ENCODE measurements at places on chromosomes 5 and 9.

- DNase-seq, result no peak
These were observed 53.3 kb downstream of the PRDM6 start for GRCh38 chr5:123142206-123142915.

DNA sequence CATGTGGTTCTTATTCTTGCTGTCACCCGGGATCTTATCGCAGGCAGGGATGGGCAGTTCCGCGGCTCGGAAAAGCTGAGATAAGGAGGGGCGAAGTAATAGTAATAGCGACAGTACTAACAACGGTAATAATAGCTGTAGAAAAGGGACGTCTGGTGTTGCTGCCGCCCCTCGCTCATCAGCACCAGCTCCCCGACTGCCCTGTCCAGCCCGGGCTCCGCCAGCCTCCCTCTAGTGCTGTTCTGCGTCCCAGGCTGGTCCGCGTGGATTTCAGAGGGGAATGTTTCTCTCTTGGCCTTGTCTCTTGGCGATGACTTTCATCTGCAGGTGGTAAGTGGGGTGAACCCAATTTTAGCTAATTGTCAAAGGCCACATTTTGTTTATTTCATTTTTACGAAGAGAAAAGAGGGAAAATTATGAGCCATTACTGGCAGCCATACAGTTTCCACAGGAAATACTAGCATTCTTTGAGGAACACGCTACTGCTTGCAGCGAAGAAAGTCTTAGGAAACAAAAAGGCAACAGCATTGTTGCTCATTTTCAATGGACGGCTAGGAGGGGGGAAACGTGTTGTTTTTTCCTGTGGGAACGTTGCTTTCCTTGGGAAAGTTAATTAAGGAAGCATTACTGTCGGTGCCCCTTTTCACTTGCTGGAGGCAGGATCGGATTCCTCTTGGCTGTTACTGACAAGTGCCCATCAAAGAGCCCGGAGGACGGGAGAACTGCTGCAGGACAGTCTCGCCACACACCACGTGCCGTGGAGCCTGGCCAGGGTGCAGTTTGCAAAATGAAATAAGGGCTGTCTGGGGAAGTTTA, 762 bp downstream of the SNCAIP start:
- DNase-seq, result peak; percentile 39

DNA sequence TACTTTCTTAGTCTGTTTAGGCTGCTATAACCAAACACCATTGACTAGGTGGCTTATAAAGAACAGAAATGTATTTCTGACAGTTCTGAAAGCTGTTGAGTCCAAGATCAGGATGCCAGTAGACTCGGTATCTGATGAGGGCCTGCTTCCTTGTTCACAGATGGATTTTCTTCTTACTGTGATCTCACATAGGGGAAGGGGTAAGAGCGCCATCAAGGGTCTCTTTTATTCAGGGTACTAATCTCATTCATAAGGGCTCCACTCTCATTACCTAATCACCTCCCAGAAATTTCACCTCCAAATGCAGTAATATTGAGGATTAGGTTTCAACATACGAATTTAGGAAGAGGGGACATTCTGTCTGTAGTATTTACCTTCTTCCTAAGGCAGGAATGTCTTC, 384.0 kb upstream of the DMAC1 start:
- DNase-seq, result no peak

GRCh38 chr5:122221857-122222256, 90.2 kb upstream of the SNCAIP start:
- DNase-seq, result no peak

DNA sequence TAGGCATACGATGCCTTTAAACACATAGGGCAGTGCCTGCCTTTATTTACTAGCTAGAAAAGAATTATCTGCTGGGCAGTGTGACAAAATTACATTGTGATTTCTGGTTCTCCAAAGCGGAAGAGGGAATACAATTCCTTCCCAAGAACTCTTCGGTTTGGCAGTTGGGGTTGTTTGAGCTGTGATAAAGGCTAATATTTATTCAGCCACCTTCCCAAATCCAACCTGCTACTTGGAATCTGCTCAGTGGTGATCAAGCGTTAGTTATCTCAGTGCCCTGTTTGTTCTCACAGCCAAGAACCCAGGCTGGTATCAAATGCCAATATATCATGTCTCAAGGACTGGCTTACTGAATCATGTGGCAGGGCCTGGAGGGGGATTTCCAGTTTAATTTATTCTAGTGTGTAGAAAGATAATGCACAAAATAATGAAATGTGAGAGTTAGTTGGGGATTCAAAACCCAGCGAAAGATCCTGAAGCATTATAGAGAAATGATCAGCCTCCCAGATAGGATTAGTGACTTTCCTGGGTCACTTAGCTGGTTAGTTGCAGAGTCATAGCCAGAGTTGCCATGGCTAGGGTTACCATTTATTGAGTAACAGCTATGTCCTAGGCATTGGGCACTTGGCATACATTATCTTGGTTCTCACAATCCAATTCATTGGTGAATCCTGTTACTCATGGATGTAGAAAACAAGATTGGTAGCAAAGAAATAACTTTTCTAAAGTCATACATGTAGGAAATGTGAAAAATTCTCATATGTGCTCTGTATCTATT, 457.0 kb upstream of the KLF4 start:
- no peak for DNase-seq

- DNase-seq, result no peak
These were observed 7.3 kb upstream of the SLC25A51 start for GRCh38 chr9:37911271-37911681.

DNA sequence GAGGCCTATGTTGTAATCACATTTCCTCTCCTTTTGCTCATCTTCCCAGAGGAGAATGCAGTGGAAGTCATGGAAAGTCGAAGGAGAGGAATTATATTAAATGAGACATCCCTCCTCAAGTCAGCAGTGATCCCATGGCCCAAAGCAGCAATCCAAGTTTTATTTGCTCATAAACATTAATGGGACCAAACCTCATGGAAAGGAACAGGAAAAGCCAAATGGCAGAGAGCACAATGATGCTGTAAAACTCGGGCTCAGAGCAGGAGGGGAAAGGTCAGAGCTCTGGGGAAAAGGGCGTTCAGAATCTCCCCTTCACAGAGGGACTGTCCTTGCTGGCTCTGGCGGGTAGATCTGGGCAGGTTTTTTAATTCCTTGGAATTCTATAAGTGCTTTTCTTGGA, 175.8 kb downstream of the C5orf15 start:
- no peak for DNase-seq

- DNase-seq, result no peak
These were observed 68.9 kb upstream of the TAF1L start for GRCh38 chr9:32704343-32704742.

- no peak for DNase-seq
These were observed 37.3 kb downstream of the MRPL36 start for GRCh38 chr5:1762121-1762882.

DNA sequence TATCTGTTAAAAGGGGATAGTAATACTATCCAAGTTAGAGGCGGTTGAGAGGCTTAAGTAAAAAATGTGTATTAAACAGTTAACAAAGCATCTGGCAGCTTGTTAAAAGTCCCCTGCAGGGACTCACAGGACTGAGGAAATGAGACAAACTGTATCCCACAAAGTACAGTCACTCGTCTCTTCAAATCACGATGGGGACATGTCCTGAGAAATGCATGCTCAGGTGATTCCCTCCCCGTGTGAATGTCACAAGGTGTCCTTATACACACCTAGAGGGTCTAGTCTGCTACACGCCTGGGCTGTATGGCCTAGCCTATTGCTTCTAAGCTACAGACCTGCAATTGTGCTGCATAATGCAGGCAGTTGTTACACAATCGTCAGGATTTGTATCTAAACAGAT, 237.0 kb downstream of the IRX2 start:
- DNase-seq, result no peak

GRCh38 chr9:97895695-97896332, 26.5 kb downstream of the TRMO start:
- DNase-seq, result peak; percentile 62

- DNase-seq, result no peak
These were observed 390.0 kb upstream of the PCSK5 start for GRCh38 chr9:75500479-75500878.

- DNase-seq, result no peak
These were observed 259.4 kb downstream of the HSPA4 start for GRCh38 chr5:133311176-133311575.

DNA sequence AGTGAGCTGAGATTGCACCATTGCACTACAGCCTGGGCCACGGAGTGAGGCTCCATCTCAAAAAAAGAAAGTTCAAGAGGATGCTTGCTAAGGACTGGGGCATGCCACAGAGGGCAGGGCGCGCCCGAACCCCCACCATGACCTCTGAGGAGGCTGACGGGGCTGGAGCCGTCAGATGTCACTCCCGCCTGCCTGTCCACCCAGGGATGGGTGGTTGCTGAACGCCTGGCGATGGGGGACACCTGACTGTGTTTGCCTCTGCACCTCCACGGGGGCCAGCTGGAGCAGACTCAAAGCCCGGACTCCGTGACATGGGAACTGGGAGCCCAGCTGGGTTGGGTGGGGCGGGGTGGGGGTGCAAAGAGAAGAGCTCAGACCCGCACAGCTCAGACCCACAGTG, 31.9 kb downstream of the ADAMTSL2 start:
- no peak for DNase-seq

DNA sequence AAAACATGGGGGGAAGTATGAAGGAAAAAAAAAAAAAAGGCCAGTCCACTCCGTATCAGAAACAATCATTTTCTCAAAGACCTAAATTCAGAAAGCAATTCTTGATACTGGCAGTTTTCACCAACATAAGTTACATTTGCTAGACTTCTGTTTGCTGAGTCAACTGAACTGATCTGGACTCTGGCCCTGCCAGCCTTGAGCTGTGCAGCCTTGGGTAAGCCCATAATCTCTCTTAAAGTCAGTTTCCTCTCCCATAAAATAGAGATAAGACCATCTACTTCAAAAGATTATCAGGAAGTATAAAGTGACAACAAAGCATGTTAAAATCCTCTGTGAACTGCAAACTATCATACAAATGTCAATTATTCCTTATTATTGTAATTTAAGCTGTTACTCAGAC, 106.8 kb downstream of the MAPKAP1 start:
- no peak for DNase-seq

Data from ELR (cell line).